ENCODE measurements at places on chromosomes 1 and 21.

GRCh38 chr1:181349512-181349911 lies 133.8 kb upstream of the CACNA1E start:
- DNase-seq: no peak

GRCh38 chr1:212119397-212119837 lies 83.9 kb downstream of the DTL start:
- no peak for DNase-seq

- no peak for DNase-seq
These were observed 70.0 kb downstream of the CLCA4 start for GRCh38 chr1:86616871-86617270.

GRCh38 chr1:174217787-174218574 lies 58.7 kb downstream of the RABGAP1L start:
- DNase-seq: no peak

- no peak for DNase-seq
These were observed 205.1 kb upstream of the EDN2 start for GRCh38 chr1:41689558-41689981.

DNA sequence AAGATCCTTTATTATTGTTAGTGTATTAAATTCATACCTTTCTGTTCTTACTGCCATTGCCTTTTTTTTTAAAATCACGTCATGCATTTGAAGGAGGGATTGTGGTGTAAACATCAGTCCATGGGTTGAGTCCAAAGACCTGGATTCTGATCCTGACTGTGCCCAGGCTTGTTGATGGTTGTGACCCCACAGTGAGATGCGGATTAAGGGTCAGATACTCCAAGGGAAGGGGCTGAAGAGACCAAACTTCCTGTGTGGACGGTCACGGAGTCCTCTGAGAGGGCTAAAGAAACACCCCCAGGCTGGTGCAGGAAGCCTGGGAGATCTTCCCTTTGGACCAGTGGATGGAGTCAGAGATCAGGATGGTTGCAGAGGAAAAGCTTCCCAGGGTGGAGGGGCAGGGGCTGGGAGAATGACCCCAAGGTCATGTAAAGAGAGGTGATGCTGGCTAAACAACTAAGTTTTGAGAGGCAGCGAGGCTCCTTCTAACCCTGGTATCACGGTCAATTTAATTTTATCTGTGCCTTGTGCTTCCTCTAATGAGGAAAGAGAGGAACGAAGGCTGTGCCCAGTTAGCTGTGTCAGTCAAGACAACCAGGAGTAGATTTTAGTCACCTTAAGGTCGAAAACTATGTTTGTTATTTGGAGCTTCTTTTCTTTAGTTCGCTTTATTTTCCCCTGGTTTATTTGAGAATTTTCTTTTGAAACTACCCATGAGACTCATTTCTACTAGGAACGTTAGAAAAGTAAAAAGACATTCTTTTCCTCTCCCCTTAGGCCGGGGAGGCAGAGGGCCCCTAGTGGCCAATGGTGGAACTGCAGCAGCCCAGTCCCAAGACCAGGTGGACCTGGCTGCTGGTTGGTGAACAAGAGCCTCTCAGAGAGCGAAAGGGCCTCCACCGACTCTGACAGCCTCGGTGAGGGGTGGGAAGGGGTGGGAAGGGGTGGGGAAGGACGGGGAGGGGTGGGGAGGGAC lies 8.7 kb upstream of the GPR161 start:
- DNase-seq: peak; percentile 79

DNA sequence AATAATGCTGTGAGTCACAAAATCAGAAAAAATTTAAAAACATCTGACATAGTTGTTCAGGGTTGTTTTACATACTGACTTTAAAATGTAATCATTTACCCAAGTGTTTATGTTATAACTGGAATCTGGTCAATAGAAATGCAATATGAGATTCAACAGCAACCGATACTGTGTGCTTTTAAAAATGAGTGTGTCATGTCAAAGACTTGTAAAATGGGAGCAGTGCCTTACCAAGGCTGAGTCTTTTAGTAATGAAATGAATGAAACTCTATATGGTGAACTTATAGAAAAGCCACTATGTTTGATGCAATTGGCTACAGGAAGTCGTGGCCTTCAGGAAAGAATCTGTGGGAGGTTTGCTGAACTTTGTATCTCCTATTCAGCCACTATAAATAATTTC lies 570.2 kb downstream of the DPYD start:
- no peak for DNase-seq

GRCh38 chr1:235336903-235337302 lies 8.5 kb downstream of the GGPS1 start:
- DNase-seq: no peak

DNA sequence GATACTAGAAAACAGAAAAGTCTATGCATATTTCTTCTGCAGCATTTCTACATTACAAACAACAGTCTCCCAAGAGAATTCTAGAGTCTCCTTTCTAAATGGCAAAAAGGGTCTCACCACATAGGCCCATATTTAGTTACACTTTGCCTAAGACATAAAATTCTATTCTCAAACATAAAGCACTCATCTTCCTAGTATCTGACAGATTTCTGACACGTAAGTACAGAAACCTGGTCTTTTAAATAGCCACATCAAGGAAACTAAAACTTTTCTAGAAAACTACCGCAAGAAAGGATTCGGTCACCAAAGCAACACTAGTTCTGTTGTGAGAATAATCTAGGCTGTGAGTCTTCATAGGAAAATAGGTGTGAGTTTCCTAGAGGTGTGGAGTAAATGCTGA lies 33.6 kb upstream of the CTSK start:
- DNase-seq: peak; percentile 71

DNA sequence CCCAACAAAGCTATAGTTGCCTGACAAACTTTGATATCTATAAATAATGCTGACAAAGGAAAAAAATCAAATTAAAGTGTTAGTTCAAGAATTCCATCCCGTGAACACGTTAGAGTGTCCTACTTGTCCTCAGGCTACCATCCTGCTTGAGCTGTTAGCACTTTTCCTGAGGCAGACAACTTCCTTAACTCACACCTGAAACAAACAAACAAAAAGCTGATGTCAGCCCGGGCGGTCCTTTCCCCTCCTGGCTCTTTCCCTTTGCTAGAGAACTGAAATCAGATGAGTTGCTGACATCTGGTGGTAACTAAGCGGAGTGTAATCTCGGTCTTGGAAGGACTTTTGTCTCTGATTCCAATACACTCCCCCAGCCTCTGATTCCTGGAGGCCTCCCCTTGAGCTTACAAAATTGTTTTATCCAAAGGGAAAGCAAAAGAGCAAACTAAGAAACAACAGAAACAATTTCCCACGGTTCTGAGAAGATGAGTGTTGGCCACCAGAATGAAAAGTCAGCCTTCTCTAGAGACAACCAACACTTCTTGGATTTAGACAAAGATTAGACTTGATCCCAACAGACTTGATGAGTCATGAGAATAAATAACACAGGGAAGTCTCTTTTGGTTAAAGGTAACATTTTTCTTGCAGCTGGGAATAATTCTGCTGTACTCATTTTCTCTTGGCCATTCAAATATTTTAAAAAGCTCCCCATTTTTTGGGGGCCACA lies 135.4 kb downstream of the PROX1 start:
- DNase-seq: peak; percentile 10

GRCh38 chr1:223853275-223853674 lies 7.5 kb upstream of the TP53BP2 start:
- no peak for DNase-seq

DNA sequence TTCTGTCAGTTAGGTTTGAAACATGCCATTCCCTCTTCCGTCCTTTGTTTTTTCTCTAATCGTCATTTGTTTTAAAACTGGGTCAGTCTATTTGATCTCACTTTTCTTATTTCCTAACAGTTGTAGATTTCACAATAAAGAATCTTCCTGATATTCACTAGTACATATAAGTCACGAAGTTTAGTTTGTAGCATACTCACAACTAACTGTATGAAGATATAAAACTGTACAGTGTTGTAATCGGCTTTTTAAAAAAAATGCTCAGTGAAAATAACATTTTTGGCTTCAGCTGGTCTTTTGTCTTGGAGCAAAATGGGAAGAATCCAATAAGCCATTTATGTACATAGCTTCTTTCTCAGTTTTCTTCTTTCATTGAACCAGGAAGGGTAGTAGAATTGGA lies 78.3 kb downstream of the NCAM2 start:
- DNase-seq: no peak

- no peak for DNase-seq
These were observed 127.0 kb downstream of the PLPP3 start for GRCh38 chr1:56452027-56453011.

GRCh38 chr1:43451701-43452532 lies 1.8 kb downstream of the HYI start:
- DNase-seq: no peak

- DNase-seq: no peak
These were observed 683.2 kb upstream of the TPTE start for GRCh38 chr21:9837946-9838737.

DNA sequence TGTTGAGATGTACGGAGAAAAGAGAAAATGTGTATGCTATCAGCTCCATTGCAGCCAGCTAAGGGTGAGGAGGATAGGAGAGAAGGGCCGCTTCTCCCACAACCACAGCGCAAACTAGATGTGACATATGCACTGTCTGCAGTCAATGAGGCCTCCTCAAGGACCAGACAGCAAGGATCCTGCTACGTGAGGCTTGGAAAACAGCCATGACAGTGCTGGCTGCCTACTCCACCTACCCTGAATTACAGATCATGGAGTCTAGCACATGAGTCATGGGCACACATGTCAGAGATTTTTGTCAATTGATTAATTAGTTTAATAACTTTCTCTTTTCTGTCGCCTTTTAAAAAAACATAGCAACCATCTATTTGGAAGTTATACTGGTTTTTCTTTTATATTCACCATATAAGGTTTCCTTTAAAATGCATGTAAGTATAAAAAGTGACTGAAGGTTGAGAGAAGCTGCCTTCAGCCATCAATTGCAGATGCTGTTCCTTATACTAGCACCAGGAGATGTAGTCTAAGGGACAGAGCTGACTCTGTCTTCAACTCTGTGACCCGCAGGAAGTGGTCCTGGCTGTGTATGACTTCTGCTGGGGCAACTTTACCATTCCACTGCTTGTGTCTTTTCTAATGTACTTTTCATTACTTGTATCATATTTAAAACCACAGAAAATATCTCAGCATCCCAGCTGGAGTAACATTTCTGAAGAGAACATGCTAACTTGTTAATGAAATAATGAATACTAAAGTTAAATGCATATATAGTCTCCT lies 3.1 kb downstream of the VPS26C start:
- DNase-seq: no peak

- DNase-seq: no peak
These were observed 120.5 kb upstream of the HMGB4 start for GRCh38 chr1:33743221-33743998.

GRCh38 chr1:80472145-80472544 lies 1328.6 kb upstream of the ADGRL2 start:
- no peak for DNase-seq

DNA sequence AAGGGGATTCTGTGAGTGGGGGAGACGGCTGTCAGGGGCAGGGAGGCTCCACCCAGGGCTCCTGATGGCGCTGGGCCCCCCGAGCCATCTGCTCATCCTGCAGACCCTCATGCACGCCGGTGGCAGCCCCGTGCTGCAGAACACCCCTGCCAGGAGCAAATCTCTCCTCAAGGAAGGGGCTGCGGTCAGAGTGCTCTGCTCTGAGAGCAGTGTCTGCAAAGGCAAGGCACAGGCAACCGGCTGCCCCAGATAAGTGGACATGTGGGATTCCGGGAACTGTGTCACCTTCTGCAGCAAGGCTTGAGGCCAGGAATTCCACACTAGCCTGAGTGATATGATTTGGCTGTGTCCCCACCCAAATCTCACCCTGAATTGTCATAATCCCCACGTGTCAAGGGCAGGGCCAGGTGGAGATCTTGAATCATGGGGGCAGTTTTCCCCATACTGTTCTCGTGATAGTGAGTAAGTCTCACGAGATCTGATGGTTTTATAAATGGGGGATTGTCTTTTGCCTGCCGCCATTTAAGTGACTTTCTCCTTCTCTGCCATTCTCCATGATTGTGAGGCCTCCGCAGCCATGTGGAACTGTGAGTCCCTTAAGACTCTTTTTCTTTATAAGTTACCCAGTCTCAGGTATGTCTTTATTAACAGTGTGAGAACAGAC lies 101.0 kb downstream of the PDE9A start:
- no peak for DNase-seq

DNA sequence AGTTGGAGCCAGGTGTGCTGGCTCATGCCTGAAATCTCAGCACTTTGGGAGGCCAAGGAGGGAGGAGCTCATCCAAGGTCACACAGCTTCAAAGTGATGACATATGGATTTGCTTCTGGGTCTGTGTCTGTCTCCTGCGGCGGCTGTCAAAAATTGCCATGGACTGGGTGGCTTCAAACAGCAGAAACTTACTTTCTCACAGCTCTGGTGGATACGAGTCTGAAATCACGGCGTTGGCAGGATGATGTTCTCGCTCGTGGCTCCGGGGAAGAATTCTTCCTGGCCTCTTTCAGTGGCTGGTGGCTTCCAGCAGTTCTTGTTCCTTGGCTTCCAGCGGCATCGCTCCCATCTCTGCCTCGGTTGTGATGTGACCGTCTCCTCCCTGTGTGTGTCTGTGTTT lies 314.8 kb upstream of the C1orf174 start:
- DNase-seq: no peak

- no peak for DNase-seq
These were observed 229.5 kb downstream of the TRABD2B start for GRCh38 chr1:47767741-47768100.

DNA sequence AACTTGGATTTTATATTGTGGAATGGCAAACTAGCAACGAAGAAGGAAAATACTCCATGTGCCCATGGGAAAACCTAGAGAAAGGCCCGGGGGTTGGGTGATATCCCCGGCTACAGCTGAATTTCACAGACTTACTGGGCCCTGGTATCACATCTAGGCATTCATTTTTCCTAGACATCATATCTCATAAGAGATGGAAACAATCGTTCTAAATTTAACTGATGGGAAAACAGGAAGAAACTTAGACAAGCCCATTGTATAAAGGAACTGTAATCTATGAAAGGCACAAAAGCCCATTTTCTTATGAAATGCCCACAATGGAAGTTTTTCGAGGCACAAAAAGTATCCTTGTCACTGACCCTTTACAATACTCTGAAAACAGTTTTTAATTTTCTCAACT lies 407.9 kb upstream of the LYPLAL1 start:
- no peak for DNase-seq

DNA sequence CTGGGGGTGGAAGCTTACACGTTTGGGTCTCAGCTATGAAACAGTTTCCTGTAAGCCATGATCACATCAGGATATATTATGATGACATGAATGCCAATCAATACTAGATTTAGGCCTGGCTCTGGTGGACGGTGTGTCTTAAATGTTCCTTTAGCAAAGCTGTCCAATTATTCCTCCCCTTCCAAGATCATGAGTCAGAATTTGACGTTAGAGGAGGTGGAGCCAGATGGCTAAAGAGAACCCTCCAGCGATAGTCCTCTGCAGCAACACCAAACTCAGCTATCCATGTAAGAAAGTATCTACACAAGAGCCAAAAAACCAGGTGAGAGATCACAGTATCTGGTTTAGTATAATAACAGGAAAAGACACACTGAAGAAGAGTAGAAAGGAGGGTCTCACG lies 47.8 kb downstream of the PACC1 start:
- no peak for DNase-seq

Measured in CD8-positive, alpha-beta T cell (primary cell).